ENCODE measurements at places on chromosomes 11 and 22.

- DNase-seq, result no peak
These were observed 14.5 kb downstream of the NARS2 start for GRCh38 chr11:78560153-78560552.

GRCh38 chr11:723120-723883 lies 17.3 kb downstream of the EPS8L2 start:
- DNase-seq, result peak; percentile 72

- DNase-seq, result no peak
These were observed 3.9 kb upstream of the GCAT start for GRCh38 chr22:37803639-37804351.

GRCh38 chr22:49087198-49087597 lies 740.5 kb downstream of the BRD1 start:
- DNase-seq, result no peak

DNA sequence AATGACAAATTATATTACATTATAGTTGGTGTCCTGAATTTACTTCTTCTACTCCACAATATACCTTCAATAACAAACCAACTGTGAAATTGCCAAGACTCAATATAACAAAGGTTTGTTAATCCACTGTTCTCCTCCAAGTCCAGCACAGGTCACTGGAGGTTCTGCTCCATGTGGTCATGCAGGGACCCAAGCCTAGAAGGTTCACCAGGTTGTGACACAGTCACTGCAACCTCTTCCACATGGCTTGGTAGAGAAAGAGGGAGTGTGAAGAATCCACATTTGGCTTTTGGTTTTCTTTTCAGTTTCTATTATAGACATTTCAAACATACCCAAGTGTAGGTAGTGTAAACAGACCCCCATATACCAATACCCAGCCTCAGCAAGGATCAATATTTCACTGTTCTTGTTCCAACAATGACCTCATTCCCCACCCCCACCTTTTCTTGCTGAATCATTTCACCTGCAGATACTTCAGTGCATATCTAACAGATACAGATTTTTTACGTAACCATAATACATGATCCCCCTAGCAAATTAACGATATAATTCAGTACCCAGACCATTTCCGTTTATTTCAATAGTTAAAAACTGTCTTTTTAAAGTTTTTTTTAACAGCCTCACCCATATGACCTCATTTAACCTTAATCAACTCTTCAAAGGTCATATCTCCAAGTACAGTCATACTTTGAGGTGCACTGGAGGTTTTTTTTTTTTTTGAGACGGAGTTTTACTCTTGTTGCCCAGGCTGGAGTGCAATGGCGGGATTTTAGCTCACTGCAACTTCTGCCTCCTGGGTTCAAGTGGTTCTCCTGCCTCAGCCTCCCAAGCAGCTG lies 14.1 kb downstream of the FGF19 start:
- DNase-seq, result no peak
